ENCODE measurements at places on chromosomes 7 and 10.

GRCh38 chr7:41418337-41418736, 284.6 kb downstream of the INHBA start:
- DNase-seq: no peak

GRCh38 chr7:5619419-5620130, 161.9 kb downstream of the RNF216 start:
- DNase-seq: no peak

DNA sequence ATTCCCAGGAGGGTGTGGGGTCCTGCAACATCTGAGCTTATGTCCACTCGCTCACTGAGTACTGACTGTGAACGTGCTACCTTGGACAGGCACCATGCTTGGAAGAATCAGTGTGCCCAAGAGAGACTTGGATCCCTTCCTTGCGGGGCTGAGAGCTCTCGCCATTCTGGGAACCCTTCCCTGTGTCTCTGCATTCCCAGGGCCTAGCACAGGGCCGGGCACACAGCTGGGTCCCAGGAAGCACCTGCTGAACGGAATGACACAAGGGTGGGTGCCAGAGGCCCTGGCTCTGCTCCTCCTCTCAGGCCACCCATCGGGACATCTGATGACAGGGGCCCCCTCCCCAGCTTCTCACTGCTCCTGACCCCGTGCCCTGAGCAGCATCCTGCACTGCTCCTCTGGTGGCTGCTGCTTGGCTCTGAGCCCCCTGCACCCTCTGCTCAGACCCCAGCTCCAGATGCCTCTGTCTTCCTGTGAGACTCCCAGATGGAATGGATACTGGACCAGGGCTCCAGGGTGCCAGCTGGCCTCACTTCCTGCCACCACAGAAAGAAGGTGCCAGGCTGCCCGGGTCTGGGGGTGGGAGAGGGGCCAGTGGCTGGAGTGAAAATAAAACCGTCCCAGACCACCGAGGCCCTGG, 129.6 kb downstream of the NEURL1 start:
- DNase-seq: no peak

GRCh38 chr10:43902842-43903241, 254.2 kb upstream of the ZNF32 start:
- DNase-seq: no peak

- DNase-seq: peak; percentile 32
Observed at GRCh38 chr7:50197549-50197948, 104.5 kb upstream of the ZPBP start.

GRCh38 chr7:155231941-155232340, 65.7 kb upstream of the INSIG1 start:
- no peak for DNase-seq

GRCh38 chr7:1950452-1951158, 280.5 kb downstream of the ELFN1 start:
- DNase-seq: no peak

DNA sequence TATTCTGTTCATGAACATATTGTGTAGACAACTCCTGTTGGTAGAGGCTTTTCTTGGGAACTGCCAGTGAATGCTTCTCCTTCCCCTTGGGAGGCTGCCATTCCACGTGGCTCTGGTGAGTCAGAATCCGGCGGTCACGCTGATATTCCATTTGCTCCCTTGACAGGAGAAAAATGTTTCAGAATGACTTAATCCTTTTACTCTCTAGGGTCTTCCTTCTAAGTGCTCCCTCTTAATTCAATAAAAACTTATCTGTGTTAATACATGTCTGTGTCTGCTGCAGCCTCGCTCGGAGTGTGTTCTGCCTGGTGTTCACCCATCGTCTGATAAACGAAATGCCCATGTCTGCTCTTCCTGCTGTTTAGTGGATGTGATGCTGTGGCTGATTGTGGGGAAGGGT, 278.6 kb downstream of the ARHGAP12 start:
- DNase-seq: no peak

DNA sequence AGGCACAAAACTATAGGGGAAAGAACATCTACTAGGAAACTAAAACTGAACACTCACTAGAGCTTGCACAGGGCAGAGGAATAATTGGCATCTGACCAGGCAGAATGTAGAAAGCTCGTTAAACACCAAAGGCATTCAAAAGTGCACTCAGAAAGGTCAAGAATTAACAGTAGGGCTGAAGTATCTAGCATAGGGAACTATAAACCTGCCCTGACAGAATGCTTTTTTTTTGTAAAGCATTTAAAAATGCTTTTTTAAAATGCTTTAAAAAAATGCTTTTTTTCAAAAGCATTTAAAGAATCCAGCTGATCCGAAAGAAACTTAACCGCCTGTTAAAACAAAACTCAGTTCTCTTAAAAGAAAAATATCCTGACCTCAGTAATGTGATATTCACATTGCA, 74.6 kb upstream of the EGFR start:
- no peak for DNase-seq

- no peak for DNase-seq
Observed at GRCh38 chr10:71501402-71501801, 104.7 kb downstream of the CDH23 start.

DNA sequence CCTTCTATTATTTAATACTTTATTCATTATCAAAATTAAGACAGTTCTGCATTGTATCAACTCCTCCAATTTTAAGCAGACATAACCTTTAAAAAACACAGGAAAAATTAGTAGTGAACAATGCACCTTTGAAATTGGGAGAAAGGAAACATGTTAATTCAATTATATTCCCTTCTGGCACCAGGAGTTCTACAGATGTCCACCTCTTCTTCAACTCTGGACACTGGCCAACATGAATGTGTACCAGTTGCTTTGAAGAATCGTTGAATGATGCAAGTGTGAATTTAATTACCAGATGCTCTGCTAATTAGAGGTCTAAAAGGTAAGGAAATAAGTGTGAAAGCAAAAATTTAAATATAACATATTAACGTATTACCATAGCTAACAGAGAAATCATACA, 206.7 kb upstream of the IGFBP3 start:
- no peak for DNase-seq

- no peak for DNase-seq
Observed at GRCh38 chr7:39825401-39825980, 124.6 kb upstream of the CDK13 start.

DNA sequence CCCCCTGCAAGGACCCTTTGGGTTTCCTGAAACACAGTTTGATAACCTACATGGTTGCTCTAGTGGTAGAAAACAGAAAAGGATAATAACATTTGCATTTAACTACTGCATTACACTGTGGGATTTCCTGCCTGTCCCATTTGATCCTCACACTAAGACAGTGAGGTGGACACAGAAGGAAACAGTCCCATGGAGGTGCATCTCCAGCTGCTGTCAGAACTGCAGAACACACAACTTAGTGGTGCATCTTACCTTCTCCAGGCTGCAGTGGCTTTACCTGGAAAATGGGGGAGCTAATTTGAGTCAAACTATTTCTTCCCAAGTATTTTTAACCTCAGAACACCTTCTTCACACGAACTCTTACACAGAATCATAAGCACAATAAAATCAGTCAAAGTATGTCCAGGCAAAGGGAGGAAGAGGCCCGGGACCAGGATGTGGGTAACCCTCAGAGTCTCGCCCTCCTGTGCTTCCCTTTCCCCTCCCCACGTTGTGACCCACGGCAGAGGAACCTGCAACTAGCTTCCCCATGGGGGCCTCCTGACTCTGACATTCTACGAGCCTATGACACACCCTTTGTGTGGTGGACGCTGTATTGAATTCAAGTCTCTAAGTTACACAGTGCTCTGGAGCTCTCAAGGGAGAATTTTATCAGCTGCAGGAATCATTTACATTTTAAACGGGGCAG, 33.7 kb downstream of the SCRN1 start:
- no peak for DNase-seq

DNA sequence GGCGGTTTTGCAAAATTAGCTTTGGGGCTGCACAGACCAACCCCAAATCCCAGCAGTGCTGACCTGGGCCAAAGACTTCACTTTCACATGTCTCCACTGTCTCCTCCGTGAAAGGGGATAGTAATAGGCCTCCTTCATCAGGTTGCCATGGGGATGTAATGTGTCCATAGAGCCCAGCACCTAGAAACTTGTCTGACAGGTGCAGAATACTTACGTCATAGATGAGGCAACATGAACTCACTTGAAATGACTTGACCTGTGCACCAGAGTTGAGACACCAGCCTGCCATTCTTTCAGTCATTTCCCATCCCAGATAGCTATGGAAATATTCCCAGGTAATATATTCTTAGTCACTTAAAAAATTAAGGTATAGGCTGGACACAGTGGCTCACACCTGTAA, 94.2 kb downstream of the INSYN2A start:
- no peak for DNase-seq

DNA sequence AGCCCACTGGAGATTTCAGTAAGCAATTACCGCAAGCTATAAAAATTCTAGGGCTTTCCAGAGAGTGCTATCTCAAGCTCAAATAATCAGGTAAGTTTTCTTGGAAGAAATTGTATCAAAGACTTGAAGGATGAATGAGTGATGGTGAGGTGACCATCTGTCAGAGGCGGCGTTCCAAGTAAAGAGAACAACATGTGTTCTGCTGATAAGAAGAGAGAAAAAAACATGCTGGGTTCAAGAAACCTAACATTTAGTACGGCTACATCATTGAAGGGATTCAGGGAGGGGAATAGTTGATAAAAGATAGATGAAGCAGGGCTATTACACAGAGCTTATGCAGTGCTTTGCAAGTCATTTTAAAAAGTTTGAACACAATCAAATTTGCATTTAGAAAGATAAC, 100.7 kb downstream of the GNAI1 start:
- no peak for DNase-seq

GRCh38 chr10:4316161-4316810, 509.7 kb upstream of the AKR1E2 start:
- DNase-seq: no peak

DNA sequence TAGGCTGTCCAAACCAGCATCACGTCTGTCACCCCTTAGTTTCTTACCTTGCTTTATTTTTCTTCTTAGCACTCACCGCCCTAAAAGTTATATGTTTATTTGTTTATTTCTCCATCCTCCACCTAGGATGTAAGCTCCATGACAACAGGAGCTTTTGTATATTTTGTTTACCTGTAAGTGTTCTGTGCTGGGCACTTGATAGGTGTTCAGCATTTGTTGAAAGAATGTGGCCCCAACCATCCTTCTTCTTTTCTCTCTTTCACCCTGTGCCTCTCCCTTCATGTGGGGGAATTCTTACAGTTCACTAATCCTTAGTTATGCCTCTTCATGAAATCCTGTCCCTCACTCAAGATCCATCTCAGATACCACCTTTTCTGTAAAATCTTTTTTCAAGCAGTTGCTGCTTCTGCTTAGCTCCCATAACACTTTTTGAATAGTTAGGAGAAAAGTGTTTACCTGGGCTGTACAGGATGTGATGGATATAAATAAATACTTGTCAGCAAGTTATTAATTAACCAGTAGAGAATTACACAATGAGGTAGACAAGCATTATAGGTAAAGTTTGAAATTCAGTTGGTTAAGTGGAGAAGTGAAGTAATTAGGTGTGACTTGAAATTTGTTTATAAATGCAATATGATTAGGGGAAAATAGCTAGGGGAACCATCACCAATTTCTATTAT, 9.7 kb downstream of the AHR start:
- DNase-seq: no peak

GRCh38 chr7:2028733-2029132, 204.0 kb downstream of the MAD1L1 start:
- DNase-seq: no peak

GRCh38 chr7:20864221-20864620, 77.5 kb upstream of the SP8 start:
- no peak for DNase-seq

- no peak for DNase-seq
Observed at GRCh38 chr7:3917436-3917835, 616.4 kb downstream of the SDK1 start.

- DNase-seq: no peak
Observed at GRCh38 chr7:33905389-33906032, at the start of gene BMPER. Gene BMPER (plus strand): TSS chr7:33905539. CDS start chr7:33905614, 75 bp downstream.

DNA sequence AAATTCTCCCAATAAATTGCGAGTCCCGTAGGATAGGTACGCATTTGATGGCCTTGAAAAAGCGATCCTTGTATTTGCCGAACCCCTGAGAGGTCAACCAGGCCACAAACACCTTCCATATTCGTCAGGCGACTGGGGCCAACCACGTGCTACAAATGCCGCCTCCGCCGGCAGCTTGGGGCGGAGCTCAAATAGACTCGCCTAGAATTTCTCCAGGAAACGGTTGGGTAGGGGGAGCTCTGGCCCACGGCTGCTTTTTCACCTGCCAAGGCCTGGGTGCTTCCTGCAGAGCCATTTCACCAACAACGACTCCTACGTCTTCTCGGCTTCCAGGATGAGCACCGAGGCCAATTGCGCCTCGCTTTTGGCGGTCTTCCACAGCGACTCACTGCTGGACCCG, 53.4 kb upstream of the KIF5B start:
- DNase-seq: no peak

DNA sequence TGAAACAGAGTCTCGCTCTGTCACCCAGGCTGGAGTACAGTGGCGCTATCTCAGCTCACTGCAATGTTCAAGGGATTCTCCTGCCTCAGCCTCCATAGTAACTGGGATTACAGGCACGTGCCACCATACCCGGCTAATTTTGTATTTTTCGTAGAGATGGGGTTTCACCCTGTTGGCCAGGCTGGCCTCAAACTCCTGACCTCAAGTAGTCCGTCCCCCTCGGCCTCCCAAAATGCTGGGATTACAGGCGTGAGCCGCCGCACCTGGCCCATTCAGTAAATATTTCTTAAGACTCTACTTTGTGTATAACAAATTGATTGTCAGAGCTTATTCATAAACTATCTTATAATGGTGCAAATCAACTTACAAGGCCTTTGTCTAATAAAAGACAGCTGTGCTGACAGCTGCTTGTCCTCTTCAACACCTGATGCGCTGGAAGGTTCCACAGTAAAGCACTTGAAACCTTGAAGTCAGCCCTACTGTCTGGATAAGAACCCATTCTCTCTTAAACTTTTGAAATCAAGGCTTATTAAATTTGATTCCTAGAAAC, 14.7 kb downstream of the ECHDC3 start:
- DNase-seq: no peak

GRCh38 chr7:140230861-140231770, 54.3 kb upstream of the KDM7A start:
- peak; percentile 40 for DNase-seq

GRCh38 chr10:85888559-85888958, 478.0 kb downstream of the GRID1 start:
- DNase-seq: no peak

GRCh38 chr10:74238031-74238431, 87.0 kb downstream of the ADK start:
- no peak for DNase-seq

- DNase-seq: no peak
Observed at GRCh38 chr7:128004623-128005022, 26.6 kb downstream of the LRRC4 start.

All from T-helper 22 cell (primary cell).